ENCODE measurements at places on chromosomes 11 and 22.

GRCh38 chr11:124937336-124937935 lies 1.6 kb upstream of the HEPACAM start:
- DNase-seq, result no peak

DNA sequence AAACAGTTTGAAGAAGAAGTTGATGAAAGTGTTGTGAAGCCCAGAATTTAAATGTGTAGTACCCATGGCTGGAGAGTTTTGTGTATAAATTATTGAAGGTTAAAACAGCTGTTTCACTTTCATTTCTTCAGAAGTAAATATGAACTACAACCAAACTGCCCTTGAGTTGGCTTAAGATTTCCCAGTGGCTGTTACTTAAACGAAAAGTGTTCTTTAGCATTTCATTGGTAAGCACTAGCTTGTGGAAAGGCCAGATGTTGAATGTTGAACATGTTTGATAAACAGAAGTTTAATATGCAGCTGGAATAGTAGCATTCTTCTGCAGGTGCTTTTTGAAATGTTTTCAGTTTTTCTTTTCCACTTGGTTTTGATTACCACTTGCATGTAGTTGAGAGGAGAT lies 83.2 kb upstream of the TNRC6B start:
- DNase-seq, result no peak

GRCh38 chr11:3165152-3165705 lies at the start of gene OSBPL5:
Gene OSBPL5 (minus strand): TSS chr11:3165310. CDS start chr11:3129148, 36,162 bp downstream.
- DNase-seq, result peak; percentile 87

- no peak for DNase-seq
These were observed 79.4 kb upstream of the NNMT start for GRCh38 chr11:114216796-114217180.

DNA sequence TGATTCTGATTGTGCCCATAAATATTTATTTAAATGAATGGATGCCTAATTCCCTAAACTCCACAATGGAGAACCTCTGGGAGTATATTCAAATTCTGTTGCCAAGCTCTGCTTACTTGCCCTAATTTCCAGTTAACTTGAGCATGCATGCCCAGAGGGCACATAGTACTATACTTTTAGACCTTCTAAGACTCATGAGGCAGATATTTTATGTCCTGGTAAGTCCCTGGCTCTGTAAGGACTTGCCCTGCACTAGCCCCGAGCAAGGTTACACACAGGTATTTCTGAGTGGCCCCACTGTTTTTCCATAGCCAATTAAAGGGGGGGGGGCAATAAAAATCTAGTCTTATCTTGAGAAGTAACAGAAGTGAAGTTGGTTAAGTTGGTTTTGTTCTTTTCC lies 21.1 kb upstream of the CAPRIN1 start:
- no peak for DNase-seq

GRCh38 chr11:96230686-96231085 lies 112.3 kb downstream of the MAML2 start:
- DNase-seq, result no peak

DNA sequence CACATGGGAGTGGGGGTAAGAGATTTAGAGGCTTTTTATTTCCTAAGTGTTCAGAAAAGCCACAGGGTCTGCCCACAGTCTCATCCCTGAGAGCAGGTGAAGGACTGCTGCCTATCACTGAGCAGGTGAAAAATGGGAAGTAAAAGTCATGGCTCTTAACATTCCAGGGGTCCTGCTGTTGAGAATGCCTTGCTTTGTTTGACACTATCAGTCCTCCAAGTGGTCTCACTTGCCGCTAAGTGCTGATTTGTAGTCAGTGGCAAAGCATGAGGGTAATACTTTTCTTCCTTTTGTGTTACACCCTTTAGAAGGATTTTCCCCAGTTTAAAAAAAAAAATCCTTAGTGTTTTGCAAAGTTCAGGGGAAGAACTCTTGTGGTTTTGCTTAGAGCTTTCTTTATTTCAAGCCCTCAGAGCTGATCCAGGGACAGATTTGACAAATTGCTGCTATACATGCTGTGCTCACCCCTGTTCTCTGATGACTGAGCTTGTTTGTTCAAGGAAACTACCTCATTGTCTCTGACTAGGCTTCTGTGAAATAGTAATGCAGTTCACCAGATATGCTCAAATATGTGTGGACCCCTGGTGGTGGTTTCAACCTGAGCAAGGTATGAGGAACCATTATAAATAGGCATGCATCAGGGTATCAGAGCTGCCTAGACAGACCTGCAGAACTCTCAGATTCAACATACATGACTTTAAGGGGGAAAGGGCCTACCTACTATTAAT lies 141.0 kb downstream of the ARHGAP42 start:
- no peak for DNase-seq

DNA sequence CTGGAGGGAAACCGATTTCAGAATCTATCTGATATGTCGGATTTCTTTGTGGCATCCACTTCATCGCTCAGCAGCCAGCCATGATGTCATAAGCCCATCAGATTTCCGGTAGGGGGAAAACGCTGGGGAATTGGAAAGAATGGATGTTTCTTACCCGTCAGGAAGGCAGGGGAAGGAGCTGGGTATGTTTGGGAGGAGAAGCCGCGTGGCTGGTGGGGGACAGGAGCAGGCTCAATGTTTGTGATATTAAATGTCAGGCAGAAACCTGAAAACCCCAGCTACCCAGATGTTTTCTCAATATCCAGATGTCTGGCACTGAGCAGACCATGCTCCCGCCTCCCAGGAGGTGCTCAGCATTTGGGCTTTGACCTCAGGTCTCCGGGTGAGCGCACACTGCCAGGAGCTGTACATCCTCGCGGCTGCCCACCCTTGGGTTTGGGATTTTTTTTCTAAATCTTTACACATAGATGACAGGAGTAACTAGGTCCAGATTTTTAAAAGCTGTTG lies 67.5 kb downstream of the NFAM1 start:
- DNase-seq, result peak; percentile 27

DNA sequence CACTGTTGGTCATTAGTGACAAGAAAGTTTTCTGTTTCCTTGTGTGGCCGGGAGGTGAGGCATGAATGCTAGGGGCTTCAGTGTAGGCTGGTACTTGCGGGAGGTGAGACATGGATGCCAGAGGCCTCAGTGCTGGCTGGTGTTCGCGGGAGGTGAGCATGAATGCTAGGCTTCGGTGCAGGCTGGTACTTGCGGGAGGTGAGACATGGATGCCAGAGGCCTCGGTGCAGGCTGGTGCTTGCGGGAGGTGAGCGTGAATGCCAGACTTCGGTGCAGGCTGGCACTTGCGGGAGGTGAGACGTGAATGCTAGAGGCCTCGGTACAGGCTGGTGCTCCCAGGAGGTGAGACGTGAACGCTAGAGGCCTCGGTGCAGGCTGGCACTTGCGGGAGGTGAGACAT lies 48.4 kb downstream of the ANO1 start:
- DNase-seq, result no peak

DNA sequence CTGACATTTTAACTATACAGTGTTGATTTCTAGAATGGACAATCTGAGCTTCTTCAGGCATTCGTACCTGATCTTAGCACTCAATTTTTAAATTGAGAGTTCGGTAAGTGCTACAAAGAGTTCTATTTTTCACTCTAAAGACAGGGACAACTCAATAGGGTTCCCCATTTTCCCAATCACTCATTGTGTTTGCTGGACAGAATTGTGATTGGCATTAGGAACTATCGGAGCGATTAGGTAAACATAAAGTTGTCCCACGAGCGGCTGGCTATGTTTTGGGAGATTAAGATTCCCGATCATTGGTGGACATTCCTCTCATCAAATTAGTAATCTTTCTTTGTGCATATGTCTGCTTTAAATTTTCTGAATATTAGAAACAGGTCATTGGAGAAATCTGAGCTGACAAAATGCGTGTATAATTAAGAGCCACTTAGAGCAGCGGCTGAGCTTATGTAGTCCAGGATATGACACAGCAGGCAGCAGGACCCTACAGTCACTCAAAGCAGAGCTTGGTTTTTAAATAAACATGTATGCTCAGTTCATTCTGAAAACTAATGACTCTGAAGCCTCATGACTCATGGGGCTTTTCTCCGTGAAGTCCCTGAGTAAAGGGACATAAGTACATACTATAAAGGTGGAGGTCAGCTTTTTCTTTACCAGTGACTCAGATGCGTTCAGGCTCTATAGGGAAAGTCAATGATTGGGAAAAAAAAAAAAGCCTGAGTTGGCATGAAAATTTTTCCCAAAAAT lies 109.4 kb downstream of the GRIA4 start:
- no peak for DNase-seq

DNA sequence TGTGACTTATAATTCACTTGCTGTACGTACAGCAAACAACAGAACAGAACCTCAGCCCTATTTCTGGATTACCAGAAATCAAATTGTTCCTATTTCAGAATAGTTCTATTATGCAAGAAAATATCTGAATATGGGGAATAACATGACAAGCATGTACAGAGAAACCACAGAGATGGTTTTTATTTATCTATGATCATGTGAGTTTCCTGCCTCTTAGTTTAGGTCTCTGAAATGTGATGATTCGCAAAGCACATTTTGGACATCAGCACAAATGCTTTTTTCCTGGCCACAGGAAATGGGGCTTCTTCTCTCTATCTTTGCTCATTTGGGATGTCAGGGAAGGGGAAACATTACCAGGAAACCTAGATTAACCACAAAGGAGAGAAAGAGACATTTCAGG lies 266.7 kb upstream of the CTSC start:
- no peak for DNase-seq

- no peak for DNase-seq
These were observed 31.8 kb downstream of the DLG2 start for GRCh38 chr11:85595285-85595884.

DNA sequence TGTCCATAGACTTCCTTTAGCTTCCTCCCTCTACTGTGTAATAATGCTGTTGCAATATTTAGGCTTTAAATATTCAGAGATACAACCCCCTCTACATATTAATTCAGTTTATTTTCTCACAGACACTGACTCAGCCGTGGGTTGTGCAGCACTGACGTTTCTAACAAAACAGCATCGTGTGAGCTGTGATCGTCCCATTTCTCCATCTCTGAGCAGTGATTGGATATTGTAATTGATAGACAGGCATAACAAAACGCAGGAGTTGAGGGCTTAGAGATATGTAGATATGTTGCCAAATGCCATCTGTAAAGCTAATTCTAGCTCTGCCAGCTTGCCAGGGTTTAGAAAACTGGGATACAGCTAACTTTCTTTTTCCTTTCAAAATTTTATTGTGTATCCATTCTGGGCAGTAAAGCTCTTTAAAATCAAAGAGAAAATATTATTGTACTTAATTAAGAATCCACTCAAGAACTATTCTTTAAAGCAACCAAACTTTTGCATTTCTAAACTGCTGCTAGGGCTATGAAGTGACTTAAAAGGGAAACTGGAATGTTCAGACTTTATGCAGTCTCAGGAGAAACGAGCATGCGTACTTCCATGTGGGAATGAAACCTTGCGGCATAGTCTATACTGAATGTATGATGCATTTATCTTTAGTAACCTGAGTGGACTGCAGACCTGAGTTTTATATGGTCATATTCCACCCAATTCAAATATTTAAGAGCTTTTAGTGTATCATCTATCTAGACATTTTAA lies 22.7 kb downstream of the BTBD10 start:
- DNase-seq, result no peak

GRCh38 chr11:9664276-9665171 lies 647 bp downstream of the SWAP70 start:
- peak; percentile 32 for DNase-seq

DNA sequence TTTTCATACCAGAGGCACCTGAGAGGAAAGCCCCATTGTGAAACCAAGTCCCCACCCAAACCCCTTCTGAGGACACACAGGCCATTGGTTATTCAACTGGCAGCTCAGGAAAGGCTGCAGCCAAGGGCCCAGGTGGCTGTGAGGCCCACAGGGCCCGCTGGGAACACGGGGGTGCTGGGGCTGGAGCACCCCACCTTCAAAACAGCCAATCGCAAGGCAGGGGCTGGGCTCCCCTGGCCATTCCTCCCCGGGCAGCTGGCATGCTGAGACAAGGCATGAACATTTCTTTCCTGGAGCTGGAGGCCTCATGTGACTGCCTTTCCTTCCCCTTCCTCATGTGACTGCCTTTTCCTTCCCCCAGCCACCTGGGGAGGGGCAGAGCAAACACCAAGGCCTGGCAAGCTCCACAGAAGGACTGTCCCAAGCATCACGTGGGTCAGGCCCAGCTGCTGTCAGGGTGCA lies 76.9 kb downstream of the PIWIL3 start:
- peak; percentile 51 for DNase-seq

GRCh38 chr11:104036588-104036987 lies at the start of gene DDI1:
Gene DDI1 (plus strand): TSS chr11:104036640. CDS start chr11:104036823, 183 bp downstream.
- DNase-seq, result no peak

GRCh38 chr11:21132146-21132720 lies 462.8 kb downstream of the NELL1 start:
- DNase-seq, result no peak

DNA sequence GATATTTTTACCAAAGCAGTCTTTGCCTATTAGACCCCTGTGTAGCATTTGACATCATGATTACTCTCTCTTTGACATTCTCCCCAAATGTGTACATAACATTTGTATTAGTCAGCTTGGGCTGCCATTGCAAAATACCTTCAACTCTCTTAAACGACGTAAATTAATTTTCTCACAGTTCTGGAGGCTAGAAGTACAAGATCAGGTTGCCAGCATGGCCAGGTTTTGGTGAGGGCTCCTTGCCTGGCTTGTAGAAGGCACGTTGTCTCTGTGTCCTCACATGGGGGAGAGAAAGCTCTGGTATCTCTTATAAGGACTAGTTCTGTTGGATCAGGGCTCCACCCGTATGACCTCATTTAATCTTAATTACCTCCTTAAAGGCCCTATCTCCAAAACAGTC lies 12.3 kb upstream of the DLAT start:
- no peak for DNase-seq

DNA sequence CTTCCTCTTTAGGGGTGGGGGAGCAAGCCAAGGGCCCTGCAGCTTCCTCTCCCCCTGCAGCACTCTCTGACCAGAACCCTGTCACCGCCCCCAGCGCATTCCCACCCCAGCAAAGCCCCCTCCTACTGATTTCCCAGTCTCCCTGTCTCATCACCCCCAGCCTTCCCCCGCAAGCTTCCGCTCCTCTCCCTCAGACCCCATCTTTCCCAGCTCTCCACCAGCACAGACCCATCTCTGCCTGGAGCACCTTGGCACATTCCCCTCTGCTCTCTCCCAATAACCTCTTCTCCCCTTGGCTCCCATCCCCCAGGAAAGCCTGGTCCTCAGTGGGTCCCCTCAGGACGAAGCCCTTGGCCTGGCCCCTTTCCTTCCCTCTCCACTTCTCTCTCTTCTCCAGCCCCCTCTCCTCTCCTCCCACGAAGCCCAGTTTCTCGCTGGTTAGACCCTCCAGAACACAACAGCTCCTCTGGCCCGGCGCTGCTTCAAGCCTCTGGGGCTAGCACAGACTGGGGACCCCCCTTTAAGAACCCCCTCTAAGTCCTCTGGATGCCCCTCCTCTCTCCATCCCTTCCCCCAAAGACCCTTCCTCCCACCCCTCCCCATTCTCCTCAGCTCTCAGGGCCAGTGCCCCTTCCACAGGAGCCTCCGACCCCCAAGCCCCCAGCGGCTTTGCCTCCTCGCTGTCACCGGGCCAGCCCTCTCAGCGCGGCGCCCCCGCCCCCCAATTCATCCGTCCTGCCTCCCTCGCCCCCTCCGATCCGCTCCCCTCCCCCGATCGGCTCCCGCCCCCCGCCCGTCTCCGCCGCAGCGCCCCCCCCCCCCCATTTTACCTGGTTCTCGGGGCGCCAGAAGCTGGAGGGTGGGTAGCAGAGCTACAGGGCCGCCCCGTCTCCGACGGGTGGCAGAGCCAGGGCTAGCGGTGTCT lies 594 bp downstream of the NRXN2 start:
- no peak for DNase-seq

- no peak for DNase-seq
These were observed 35.2 kb downstream of the MAML2 start for GRCh38 chr11:96307776-96308140.

GRCh38 chr11:94595076-94595475 lies 27.9 kb downstream of the PIWIL4 start:
- no peak for DNase-seq
